ENCODE measurements at places on chromosomes 16 and 17.

- no peak for DNase-seq
Measured at GRCh38 chr17:74512036-74512435, 19.2 kb downstream of the CD300LB start.

- DNase-seq, result no peak
Measured at GRCh38 chr17:45849536-45849990, 4.9 kb downstream of the SPPL2C start.

GRCh38 chr17:73605444-73605843, 38.8 kb downstream of the SDK2 start:
- DNase-seq, result no peak

DNA sequence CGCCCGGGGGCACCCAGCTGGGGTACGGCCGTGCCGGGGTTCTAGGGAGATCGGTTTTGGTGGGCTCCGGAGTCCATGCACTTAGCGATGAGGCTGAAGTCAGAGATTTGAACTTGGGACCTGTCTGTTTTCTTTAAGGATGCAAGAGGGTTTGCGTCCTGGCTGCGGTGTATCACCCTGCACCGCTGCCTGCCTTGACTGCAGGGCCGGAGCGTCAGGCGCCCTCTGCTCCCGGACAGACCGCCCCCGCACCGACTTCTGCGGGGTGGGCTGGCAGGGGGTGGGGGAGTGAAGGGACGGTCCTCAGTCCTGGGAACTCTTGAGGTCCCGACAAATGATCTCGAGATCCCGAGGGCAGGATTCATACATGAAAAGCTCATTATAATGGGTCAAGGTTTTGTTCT, 701 bp downstream of the PDP2 start:
- peak; percentile 49 for DNase-seq

- peak; percentile 94 for DNase-seq
Measured at GRCh38 chr17:1908699-1909309, 79.0 kb downstream of the RPA1 start.

DNA sequence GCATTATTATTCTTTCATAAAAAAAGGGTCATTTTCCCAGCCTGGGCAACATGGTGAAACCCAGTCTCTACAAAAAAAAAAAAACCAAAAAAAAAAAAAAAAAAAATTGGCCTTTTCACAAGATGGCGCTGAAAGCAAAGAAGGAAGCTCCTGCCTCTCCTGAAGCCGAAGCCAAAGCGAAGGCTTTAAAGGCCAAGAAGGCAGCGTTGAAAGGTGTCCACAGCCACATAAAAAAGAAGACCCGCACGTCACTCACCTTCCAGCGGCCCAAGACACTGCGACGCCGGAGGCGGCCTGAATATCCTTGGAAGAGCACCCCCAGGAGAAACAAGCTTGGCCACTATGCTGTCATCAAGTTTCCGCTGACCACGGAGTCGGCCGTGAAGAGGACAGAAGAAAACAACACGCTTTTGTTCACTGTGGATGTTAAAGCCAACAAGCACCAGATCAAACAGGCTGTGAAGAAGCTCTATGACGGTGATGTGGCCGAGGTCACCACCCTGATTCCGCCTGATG, 4.9 kb upstream of the PGAP6 start:
- no peak for DNase-seq

GRCh38 chr17:76530095-76530723, 7.3 kb downstream of the CYGB start:
- DNase-seq, result peak; percentile 51

GRCh38 chr17:83143817-83144231, 64.4 kb downstream of the METRNL start:
- DNase-seq, result no peak

GRCh38 chr16:85979605-85980004, 80.6 kb downstream of the IRF8 start:
- peak; percentile 19 for DNase-seq

DNA sequence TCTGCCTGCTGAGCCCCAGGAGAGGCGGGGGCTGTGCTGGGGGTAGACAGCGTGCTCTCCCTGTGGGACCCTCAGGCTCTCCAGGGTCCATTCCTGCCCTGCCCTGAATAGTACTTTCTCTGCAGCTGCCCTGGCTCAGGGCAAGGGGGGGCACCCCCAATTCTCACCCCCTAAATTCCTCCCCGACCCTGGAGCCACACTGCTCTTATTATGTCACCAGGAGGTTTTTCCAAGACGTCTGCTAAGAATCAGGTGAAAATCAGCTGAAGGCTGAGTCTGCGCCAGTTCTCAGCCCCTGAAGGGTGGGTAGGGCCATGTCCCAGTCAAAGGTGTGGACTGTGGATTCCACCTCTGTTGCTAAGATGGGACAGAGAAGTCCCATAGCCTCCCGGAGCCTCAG, 49.9 kb upstream of the MAP3K14 start:
- DNase-seq, result no peak

DNA sequence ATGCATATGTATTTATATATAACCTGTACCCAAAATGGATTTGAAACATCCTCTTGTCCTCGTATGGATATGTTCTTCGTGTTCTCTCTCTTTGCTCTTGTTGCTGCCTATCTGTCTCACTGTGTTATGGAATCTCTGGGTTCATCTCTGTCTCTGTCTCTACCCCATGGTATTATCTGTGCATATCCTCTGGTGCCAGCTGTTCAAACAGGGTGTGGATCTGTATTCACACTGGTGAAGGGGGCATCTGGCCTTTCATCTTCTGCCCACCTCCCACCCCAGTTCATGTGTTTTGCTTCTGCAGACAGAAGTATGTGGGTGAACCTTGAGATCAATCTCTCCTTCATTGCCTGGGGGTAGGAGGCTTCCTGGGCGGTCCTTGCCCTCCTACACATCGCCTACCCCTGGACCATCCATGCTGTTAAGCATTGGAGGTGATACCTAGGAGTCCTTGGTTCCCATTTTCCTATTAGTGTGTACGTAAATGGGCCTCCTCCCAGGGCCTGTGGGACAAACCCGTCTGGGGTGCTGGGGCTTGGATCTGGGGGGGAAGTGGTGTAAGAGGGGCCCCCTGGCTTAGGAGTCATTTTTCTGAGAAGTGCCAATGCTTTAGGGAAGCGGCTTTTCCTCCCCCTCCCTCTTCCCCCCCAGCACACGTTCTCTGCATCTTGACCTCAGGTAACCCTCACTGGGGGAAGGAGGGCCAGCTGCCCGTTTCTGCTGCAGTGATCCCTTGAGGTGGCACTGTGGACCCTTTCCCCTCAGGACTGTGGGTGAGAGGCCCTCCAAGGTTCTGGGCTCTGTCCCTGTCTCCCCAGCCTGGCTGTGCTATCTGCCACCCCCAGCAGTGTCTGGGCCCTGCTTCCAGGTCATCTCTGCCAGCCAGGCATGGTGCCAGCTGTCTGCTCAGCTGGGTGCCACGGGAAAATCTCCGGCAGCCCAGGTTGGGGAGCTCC, 21.1 kb downstream of the RARA start:
- peak; percentile 80 for DNase-seq

GRCh38 chr16:57284209-57284951, at the start of gene PLLP:
Gene PLLP, minus strand, starts transcription at chr16:57284672. Its CDS starts 132 bp downstream, at chr16:57284540.
- DNase-seq, result peak; percentile 52
